ENCODE measurements at places on chromosomes 16 and 17.

- DNase-seq = no peak
These were observed at the start of gene PRSS22 for GRCh38 chr16:2857451-2858244. Gene PRSS22 (minus strand): TSS chr16:2858170. CDS start chr16:2858104, 66 bp downstream.

- no peak for DNase-seq
These were observed 64.6 kb downstream of the KPNA2 start for GRCh38 chr17:68100000-68100641.

DNA sequence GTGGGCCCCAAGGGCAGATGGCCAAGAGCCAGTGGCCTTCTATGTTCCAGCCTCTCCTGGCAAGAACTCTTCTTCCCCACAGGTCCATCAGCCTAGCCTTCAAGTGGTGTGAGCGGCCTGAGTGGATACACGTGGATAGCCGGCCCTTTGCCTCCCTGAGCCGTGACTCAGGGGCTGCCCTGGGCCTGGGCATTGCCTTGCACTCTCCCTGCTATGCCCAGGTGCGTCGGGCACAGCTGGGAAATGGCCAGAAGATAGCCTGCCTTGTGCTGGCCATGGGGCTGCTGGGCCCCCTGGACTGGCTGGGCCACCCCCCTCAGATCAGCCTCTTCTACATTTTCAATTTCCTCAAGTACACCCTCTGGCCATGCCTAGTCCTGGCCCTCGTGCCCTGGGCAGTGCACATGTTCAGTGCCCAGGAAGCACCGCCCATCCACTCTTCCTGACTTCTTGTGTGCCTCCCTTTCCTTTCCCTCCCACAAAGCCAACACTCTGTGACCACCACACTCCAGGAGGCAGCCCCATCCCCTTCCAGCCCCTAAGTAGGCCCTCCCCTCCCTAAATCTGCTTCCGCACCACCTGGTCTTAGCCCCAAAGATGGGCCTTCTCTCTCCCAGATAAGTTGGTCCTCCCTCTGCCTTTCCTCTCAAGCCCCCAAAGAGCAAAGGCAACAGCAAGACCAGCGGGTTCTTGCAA is 5.2 kb downstream of the G6PC3 start:
- no peak for DNase-seq

DNA sequence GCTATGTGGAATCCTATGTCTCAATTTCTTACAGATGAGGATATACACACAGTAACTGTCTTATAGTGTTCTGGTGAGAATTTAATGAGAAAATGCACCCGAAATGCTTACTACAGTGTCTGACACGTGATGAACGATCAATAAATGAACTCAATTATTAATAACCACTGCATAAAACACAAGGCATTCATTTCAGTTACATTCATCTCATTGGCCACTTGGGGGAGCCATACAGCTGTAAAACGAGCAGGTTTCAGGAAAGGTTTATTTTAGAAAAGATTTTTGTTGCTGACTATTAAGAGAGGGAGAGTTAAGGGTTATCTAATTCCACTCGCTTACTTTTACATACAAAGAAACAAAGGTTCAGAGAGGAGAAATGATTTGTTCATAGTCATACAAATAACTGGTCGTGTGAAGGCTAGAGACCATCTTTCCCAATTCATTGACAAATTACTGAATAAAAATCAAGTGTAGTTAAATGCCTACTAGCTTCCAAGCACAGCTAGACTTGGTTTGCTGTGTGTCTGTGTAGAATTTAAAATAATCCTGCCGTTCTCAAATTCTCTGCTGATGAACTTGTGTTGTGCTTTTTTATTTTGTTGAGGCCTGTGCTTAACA is 160.1 kb downstream of the MAP2K4 start:
- peak; percentile 22 for DNase-seq

DNA sequence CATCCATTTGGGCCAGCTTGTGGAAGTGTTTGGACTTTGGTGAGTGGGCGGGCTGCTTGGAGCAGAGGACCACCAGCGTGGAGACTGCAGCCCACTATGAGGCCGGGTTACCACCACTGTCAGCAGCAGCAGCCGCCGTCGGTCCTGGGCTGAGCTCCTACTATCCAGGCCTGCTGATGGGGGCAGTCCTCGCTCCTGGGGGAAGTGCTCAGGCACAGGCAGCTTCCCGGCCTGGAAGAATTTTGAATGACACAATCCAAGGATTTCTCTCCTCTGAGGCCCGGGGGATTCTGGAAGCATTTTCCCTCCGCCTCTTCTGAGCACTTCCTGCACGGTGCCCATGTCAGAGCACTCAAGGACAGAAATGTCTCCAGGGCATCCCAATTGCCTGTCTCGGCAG is 5.3 kb upstream of the NOD2 start:
- DNase-seq = no peak

DNA sequence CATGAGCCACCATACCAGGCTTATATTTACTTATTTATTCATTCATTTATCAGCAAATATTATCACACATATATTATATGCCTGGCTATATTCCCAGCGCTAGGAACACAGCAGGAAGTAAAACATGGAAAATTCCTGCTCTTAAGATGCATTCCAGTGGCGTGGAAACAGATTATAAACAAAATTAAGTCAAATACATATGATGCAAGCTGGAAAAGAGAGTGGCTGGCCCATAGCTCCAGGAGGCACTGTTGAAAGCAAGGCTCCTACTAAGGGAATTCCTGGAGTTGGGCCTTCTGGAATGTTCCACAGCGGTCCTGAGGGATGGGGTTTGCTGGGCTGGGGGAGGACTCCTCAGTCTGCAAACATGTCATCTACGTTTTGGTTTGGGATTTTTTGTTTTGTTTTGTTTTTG is 18.4 kb downstream of the ADCY9 start:
- no peak for DNase-seq

- DNase-seq = peak; percentile 19
These were observed 28.6 kb downstream of the PMP22 start for GRCh38 chr17:15236281-15237105.

DNA sequence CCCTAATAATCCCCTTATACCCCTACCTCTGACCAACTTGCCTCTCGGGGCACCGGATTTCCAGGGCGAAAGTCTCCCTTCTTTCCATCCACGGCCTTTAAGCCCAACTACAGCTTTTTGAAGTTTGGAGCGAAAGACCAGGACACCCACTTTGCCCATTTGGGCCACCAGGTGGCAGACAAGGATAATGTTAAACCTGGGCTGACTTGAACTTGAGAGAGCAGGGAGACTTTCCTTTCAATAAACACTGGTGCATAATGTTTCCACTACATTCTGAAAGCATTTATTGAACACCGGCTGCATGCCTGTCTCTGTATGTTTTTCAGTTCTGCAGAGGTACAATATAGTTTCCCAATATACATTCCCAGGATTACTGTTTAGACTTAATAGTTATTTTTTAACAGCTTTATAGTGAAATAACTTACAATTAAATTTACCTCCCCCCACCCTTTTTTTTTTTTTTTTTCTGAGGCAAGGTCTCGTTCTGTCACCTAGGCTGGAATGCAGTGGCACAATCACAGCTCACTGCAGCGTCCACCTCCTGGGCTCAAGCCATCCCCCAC is 6.9 kb upstream of the CES3 start:
- DNase-seq = peak; percentile 65

DNA sequence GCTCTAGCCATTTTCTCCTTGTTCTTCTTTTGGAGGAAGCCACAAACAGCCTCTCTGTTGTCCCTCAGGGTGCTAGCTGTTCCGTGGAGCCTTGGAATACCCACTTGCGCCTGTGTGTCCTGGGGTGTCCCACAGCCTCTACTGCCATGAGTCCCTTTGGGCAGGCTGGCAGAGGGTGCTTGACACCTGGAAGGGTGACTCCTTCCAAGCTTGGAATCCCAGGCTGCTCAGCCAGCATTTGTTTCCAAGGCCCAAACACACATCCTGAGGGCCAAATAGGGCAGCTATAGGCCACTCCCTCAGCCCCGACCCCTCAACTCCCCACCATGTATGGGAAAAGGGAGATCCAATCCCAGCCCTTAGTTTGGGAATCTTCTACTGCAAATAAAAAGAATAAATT is 14.9 kb downstream of the ZNHIT3 start:
- no peak for DNase-seq

DNA sequence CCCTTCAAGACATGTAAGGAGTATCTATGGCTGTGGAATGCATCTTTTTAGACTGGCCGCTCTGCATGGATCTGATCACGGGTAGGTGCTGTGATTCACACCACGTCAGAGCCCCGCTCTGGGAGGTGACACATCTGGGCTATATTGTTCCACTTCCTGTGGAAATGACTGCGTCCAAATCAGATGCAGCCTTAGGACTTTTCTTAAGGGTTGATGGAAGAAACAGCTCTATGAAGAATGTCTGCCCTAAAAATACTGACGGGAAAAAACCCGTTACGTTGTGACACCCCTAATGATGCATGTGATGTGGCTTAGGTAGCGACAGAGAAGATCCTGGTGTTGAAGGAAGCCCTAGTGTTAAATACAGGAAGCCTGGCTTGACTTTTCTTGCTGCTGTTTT is 12.2 kb downstream of the BANP start:
- no peak for DNase-seq

DNA sequence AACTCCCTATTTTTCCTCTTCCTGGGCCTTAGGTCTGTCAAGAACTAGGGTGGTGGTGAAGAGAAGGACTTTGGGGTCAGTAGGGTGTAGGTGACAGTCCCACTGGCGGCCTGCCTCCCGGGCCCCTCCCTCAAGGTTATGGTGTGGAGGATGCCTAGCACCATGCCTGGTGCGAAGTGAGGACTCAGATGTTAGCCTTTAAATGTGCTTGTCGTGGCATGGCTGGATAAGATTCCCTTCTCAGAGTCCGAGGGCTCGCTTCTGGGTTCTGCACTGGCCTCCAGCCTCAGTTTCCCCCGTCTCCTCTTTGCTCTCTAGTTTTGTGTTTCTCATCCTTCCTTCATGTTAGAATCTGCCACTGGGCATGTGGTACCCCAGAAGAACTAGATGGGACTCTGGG is 32.0 kb downstream of the HAPSTR1 start:
- DNase-seq = no peak

GRCh38 chr17:83083368-83084201 is 4.2 kb downstream of the METRNL start:
- DNase-seq = no peak

DNA sequence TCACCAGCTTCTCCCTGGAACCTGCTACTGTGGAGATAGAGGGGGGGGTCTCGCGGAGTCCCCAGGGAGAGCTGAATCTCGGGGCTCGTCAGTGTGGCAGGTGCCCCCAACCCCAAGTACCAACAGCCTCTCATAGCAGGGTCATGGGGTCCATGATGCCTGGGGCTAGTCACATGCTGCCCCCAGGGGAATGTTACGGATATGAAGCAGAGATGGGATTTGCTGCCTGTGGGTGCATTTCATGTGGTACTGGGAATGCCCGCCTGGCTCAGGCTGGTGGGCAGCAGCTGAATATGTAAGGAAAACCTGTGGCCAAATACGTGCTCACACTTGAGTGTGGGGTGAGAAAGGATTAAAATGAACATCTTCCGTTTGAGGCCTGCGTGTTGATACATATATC is 49.4 kb downstream of the MEAK7 start:
- DNase-seq = no peak

Measured in hematopoietic multipotent progenitor cell treated with erythropoietin and hydrocortisone succinate and interleukin-3 and kit ligand, for 15 days (in vitro differentiated cells).